ENCODE measurements at places on chromosomes 7 and 10.

DNA sequence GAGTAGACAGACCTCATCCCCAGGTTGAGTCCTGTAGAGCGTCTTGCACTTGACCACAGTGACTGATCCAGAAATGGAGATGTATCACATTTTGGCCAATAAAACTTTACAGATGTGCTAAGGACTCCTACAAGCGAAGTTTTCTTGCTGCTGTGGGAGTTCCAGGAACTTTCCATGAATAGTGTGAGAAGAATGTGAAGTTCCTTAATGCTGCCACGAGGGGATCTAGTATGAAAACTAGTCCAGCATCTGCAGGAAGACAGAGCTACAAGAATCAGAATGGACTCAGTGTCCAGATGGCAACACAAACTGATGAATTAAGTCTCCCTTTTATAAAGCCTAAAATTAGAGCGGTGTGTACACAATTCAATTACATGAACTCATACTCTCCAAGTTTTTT is 14.8 kb upstream of the LSM8 start:
- DNase-seq = no peak

DNA sequence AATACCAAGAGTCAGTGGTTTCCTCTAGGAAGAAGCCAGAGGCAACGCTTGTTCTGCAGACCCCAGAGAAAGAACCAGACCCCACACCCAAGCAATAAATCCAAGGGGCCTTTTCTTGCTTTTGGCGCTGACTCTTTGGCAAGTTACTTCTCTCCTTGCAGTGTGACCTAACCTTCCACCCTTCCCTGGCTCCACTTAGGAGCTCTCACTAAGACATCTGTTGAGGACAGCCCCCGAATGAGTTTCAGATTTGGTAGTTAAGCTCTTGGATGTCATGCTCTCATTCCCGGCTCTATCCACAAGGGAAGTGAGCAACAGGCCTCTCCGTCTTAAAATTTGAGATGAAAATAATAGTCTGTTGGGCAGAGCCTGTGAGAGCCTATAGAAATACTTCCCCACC is 50.6 kb upstream of the FAM204A start:
- no peak for DNase-seq

- no peak for DNase-seq
Measured at GRCh38 chr10:124508907-124509454, 47.4 kb downstream of the LHPP start.

- no peak for DNase-seq
Measured at GRCh38 chr10:96681524-96681923, 38.8 kb downstream of the PIK3AP1 start.

DNA sequence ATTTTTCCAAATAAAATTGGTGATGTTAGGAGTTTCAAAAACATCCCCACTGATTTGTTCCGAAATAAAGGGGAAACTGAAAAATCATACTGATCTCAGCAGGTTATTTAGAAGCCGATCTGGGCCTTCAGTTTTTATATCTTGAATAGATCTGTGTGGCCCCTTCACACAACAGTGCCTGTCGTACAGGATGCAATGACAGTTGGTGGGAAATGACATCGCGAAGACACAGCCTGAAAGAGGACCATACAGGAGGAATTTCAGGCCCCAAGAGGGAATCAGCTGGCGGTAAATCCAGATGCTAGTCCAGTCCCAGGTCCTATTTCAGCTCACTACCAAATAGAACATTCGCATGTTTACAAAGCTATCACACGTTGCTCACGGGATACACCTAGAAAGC is 3.0 kb downstream of the H2BK1 start:
- no peak for DNase-seq

GRCh38 chr10:27643301-27643700 is 102.3 kb downstream of the MKX start:
- DNase-seq = no peak

DNA sequence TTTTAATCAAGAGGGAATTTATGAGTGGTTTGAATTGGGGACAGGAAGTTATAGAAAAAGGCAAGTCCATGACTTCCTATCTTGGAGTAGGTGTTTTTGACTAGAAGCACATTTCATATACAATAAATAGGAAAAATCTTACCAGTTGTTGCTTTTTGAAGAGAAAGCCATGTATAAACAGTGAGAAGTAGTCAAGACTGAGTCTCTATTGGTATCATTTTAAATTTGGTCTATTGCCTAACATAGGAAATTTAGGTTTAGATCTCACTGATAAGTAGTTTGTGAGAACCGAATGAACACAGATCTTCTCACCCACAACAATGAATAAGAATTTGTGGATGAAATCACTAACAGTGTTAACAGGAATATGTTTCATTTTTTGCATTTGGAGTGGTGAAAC is 387.2 kb downstream of the BBS9 start:
- DNase-seq = no peak

GRCh38 chr10:20466731-20467130 is 430.4 kb downstream of the NEBL start:
- no peak for DNase-seq

DNA sequence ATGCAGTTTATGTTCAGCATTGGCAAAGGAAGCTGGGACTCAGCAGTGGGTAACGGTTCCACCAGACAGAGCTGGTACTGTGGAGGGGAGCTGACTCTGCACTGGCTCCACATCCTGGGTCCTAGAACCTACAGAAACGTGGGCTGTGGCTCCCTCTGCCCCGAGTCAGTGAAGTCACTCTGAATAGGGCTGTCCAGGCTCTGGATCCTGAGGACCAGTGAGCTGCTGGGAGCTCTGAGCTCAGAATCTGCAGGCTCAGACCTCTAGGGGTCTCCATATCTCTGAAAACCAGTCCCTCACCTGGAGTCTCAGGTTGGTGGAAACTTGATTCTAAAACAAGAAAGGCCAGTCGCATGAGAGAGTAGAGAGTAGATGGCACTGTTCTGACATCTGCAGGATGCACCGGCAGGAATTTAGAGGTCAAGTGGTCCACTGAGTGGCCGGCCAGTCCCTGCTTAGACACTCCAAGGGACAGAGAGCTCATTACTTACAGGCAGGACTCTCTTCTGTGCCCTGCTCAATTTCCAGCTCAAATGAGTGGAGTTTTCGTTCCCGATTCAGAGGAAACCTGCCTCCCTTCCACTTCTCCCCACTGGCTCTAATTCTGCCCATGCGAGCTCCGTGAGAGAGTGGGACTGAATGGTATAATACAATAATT is 18.6 kb downstream of the NPFFR1 start:
- DNase-seq = no peak

DNA sequence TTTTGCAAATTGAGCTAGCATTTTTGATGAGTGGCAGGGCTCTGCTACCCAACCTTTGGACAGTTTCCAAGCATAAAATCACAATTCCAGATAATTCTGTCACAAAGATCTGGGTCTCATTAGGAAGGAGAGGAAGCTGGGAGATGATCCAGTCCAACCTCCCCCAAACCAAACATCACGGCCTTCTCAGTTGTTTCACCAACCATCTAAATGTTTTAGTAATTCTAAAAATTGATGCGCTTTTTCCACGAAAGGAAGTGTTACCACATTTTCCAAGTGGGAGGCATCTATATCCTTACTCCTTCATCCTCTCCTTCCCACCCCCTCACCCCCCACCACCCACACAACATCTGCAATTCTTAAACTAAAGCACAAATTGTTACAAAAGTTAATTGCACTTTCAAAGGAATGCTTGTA is 108.3 kb downstream of the EGFR start:
- DNase-seq = no peak
